Left ventricle myocardium superior (tissue), 1 donor: ENCODE measurements at places on chromosomes 6 and 20. TPM values are rescaled to one million over a fixed set of nuclear protein-coding genes. Genes with fewer than 3 reads are reported as not detected.

Gene PAX1
- not detected for total RNA-seq

DNA sequence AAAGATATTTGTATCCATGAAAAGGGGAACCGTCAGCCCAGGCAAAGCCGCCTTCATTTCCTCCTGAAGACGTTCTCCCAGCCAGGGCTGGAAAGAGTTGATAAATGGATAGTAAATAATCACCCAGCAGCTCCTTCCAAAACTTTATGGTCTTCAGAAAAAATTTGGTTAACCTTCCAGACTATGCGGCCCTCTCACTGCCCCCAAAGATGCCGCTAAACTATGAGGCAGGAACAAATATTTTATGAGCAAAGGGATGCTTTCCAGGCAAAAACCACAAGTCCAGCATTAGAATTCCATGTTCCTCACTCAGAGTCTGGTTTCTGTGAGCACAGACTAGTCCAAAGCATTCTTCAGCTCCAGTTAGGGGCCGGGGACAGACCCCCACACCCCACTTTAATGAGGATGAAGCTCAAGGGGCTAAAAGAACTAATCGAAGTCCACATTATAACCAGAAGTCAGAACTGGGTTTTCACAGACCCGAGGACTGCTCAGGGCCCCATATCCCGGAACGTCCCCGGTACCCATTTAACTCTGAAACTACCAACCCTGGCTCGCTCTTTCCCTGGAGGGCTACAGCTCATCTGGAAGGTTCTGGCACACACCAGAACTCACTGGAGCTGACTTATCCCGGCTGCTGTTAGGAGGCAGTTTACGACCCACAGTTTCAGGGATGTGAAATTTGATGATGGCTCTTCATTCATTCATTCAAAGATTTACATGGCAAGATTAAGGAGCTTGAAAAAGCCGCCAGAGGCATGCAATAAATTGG is 29.4 kb downstream of the BMP7 start:
- DNase-seq = no peak

- no peak for DNase-seq
Measured at GRCh38 chr6:125453516-125453915, 151.7 kb upstream of the HDDC2 start.

DNA sequence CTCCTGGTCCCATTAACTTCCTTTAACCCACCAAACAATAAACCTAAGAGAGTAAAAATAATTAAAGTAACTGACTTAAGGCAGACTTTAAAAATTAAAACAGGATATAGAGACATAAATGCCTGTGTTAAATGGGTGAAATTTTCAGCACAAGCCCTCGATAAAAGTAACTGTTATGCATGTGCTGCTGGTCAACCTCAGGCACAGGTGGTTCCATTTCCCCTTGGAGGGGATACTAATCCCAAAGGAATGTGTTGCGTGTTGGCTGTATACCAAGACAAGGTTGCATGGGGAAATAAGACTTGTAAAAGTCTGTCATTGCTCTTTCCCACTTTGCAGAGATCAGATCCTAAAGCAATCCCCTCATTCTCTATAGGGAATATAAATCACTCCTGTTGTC is 25.8 kb downstream of the HLA-A start:
- DNase-seq = no peak

DNA sequence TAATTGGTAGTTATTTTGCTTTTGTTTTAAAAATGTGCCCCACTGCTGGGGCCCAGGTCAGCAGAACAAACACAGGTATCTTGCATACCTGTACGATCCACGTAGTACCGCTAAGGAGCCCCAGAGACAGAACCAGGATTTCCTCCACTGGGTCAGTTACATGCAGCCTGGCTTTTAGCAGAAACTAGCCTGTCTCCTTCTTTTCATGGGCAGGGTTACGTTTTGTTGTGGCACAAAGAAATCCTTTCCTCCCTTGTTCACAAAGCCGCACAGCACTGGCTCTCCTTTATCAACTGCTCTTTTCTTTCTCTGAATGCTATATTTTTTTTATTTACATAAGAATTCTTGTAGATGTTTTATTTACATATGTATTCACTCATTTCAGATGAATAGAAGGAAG is 190.3 kb upstream of the POU3F2 start:
- no peak for DNase-seq

DNA sequence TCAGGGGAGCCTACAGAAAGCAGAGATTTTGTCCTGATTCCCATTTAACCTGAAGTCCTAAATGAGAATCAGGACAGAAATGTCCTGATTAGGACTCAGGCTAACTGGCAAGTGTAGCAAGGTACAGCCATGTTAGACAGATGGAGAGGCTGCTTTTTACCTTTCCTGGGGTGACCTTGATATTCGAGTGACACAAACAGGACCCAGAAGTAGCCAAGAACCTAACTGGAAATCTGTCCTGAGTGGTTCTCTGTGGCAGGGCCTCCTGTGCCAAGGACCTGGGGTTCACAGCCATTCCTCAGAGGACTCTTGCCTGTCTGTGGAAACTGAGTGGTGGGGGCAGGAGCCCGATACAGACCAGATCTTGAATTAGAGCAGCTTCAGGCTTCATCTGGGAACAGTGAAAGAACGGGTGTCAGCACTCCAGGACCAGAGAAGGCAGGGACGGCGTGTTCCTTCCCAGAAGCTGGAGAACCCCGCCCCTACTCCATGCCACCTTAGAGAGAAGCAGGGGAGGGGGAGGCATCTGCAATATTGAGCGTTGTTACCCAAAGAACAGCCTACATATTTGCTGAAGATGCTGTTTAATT is 4.3 kb upstream of the FUCA2 start:
- peak; percentile 40 for DNase-seq

Gene TINAG
- 0.15 TPM for total RNA-seq

DNA sequence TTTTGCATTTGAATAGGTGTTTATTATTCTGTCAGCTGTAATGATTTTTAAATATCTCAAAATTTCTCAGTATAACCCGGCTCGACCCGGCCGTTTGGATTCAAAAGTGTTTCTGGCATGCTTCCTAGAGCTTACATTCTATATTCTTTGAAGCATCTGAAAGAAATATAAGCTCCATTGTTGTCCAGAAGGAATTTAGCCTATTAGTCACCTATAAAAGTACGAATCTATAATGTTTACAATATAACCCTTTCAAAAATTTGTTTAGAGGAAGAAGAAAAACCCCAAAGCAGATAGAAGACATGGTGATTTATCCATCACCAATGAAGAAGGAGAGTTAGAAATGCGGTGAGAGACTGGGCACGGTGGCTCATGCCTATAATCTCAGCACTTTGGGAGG is 22.3 kb upstream of the HECA start:
- DNase-seq = no peak

DNA sequence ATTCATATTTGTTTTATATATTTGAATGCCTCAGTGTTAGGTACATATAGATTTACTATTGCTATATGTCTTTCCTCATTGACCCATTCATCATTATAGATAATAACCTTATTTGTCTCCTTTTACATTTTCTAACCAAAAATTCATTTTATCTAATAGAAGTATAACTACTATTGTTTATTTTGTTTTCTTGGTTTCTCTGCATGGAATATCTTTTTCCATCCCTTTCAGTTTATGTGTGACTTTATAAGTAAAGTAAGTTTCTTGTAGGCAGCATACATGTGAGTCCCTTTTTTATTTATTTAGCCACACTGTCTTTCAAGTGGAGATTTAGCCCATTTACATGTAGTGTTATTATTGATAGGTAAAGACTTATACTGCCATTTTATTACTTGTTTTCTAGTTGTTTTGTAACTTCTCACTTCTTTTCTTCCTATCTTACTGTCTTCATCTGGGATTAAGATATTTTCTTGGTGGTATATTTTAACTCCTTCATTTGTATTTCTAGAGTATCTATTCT is 572.0 kb upstream of the MAN1A1 start:
- no peak for DNase-seq

DNA sequence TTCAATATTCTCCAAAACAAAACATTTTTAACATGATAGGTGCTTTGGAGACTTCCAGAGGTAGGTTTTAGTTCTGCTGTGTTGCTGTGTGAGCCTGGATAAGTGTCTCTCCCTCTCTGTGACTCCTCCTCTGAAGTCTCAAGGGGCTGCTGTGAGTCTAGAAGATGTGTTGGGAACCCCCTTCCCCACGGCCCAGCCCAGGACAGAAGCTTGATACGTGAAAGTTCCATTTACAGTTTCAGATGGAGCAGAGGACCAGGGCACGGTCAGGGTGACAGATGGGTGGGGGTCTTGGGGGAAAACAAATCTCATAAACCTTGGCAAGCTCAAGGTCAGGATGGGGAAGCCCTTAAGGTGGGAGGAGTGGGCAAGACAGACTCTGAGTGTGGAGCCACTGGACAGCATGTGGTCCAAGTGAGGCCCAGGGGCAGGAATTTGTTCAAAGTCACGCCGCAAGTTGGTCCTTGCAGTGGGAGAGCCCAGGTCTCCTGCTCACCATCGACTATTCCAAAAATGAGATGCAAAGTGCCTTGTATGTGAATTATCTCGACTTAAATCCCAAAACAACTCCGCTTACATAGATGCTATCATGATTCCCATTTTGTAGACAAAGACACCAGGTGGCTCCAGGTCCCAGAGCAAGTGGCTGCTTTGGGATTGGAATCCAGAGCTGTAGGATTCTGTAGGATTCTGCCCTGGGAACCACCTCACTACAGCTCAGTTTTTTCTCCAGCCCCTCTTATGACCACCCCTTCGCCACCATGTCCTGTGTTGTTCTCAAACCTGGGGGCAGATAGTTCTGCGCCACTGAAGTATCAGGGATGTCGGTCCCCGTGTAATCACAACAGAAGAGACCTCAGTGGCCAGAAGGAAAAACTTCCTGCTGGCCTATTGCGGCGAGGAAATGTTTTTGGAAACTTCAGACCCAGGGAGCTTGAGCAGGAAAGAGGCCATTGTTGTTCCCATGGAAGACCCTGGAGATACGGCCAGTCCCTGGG is 1.9 kb downstream of the TGM2 start:
- DNase-seq = no peak

DNA sequence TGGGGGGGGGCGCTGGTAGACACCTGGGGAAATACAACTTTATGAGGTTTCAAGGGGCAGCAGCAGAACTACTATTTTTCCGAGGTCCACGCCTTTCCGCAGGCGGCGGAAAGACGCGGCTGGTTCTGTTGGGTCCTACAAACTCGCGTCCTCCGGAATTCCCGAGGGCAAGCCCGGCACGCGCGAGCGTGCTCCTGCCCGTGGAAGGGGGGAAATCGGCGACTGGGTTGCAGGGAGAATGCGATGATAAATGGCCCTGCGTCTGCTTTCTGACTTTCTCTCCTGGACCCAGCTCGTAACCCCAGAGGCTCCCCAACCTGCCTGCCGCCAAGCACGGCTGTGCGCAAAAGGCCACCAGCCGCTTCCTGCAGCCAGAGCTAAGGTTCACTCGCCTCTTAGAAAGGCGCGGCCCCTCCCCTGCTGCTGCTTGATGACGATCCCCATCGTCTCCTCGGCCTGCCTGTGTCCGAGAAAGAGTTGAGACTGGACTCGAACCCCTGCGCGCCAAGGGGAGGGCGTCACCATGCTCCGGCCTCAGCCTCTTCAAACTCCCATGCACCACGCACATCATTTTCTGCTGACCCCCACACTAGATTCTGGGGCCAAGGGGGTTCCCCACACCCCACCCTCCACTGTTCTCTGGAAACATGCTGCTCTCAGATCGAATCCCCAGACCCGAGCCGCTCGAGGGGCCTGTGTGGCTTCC is 6.7 kb downstream of the FOXA2 start:
- DNase-seq = no peak

- no peak for DNase-seq
Measured at GRCh38 chr6:142009647-142010046, 123.1 kb upstream of the GJE1 start.

- DNase-seq = peak; percentile 67
Measured at GRCh38 chr6:7975764-7976146, 65.2 kb upstream of the TXNDC5 start.

DNA sequence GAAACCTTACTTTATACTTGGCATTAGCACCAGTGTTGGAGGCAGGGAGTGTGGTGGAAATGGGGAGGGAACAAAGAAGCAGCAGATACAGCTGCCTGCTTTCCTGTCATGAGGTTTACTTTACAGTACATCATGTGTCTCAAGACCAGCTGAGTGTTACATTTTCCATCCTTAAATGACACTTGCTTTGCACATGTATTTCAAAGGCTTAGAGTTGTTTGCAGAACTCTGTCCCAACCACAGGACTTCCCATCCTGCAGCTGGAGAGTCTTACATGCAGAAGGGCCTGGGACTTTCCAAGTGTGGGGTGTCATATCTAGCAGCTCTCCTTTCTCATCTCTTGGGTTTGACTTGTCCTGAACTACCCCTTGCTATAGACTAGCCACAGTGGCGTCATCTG is 395.9 kb downstream of the DHX35 start:
- DNase-seq = no peak

Gene DSP
- total RNA-seq = 314 TPM

GRCh38 chr6:42566614-42567208 is 2.9 kb downstream of the UBR2 start:
- no peak for DNase-seq

- DNase-seq = no peak
Measured at GRCh38 chr6:121887724-121888123, 452.3 kb downstream of the GJA1 start.

DNA sequence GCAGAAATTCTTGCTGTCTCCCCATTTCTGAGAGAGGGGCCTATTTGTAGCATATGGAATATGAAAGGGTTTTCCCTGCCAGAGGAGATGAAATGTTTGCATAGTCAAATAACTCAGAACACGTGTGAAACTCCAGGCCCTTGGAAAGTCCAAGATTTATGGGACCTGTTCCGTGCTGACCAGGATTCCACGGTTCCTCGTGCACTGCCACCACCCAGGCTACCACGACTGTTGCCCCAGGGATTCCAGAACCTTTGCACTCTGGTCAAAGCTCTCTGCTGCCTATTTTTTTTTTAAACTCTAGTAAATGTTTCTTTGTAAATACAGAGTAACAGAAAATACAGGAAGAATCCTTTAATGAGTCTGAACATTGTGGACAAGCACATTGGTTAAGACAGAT is 35.0 kb downstream of the MYLK4 start:
- DNase-seq = no peak

- DNase-seq = peak; percentile 77
Measured at GRCh38 chr6:107653183-107653580, 163.3 kb downstream of the SOBP start.

- DNase-seq = no peak
Measured at GRCh38 chr6:32609731-32610640, 20.3 kb upstream of the HLA-DRB1 start.

- DNase-seq = no peak
Measured at GRCh38 chr6:38612143-38612965, 27.4 kb downstream of the BTBD9 start.

DNA sequence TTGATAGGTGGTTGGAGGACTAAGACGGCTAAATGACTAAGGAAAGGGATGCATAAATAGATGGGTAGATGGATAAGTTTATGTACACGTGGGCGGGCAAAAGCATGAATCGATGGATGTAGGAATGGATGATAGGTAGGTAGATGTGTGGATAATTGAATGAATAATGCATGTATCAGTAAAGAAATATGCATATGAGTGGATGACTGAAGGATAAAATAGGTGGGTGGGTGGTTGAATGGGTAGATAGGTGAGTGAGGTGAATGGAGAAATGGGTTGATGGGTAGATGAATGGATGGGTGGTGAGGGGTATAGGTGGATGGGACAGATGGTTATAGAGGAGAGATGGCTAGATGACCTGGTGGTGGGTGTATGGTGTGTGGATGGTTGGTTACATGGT is 20.2 kb downstream of the SLC12A5 start:
- DNase-seq = no peak

- no peak for DNase-seq
Measured at GRCh38 chr6:16764188-16764950, 3.1 kb upstream of the ATXN1 start.

Gene ZSCAN23
- total RNA-seq = 1.2 TPM

Gene FOXQ1
- not detected for total RNA-seq

Gene CBLN4
- total RNA-seq = not detected

Gene DLK2
- 1.2 TPM for total RNA-seq

Gene RBM12
- 45.7 TPM for total RNA-seq
